ENCODE measurements at places on chromosomes 12 and 14.

- no peak for DNase-seq
These were observed 32.0 kb downstream of the DAO start for GRCh38 chr12:108911915-108912314.

GRCh38 chr12:7485095-7485494, 18.5 kb downstream of the CD163 start:
- DNase-seq, result no peak

- no peak for DNase-seq
These were observed 631.1 kb upstream of the TMEM132C start for GRCh38 chr12:127635838-127636237.

DNA sequence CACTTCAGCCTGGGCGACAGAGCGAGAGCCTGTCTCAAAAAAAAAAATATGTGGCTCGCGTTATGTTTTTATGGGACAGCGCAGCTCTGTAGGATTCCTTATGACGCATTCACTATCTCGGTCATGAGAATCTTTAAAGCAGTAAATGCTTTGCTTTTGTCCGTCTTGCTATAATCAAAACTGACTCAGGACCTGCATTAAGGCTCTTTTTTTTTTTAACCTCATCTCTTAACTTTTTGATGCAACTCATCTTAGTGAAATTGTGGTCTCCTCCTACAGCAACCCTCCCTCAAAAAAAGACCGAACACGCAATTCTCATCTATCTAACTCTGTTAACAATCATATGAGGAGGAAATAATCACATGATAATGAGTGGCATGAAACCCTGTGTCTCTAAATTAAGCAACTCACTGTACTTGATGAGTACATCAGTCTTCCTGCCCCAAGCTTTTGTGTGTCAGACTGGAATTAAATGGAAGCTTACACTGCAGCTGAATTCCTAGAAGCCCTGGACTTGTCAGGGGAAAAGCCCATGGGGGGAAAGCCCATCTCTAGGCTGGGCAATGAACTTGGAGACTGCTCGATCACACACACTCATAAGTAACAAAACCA, 4.3 kb downstream of the P2RX4 start:
- DNase-seq, result no peak

DNA sequence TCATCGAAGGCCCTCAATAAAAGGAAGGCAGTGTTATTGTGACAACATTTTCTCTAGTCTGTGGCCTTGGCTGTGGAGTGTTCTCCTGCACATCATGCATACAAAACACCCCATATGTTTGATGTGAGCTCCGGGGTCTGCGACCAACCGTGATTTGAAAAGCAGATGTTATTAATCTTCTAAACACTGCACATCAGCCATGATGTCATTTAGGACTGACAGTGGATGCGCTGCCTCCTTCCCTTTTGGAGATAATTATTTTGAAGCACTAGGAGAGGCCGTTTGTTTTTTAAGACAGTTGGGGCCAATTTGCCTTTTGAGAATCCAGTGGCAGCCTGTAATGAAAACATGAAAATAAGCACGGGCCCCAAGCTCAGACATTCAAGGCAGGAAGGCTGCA, 1041.6 kb downstream of the BCL11B start:
- DNase-seq, result no peak

GRCh38 chr12:95339086-95339788, 121.6 kb downstream of the VEZT start:
- no peak for DNase-seq

GRCh38 chr12:26847431-26847830, 14.4 kb upstream of the ITPR2 start:
- DNase-seq, result no peak

- DNase-seq, result peak; percentile 14
These were observed 530 bp downstream of the ARL1 start for GRCh38 chr12:101407049-101407435.

GRCh38 chr14:93619176-93619793, 169.0 kb downstream of the PRIMA1 start:
- peak; percentile 58 for DNase-seq

DNA sequence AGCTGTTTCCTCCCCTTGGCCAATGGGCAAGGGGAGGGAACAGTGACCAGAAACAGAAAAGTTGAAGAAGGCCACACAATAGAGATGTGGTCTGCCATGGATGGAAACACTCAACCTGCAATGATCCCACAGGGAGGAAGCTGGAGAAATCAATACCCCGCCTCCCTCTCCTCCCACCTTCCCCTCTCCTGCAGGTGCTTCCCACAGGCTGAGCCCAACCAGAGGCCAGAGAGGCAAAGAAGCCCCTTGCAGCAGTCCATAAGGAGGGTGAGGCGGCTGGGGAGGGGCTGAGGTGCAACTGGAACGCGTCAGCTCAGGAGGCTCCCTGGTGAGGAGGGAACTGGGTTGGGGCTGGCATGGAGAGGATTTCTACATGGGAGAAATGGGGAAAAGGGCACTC, 84.0 kb downstream of the RNF34 start:
- no peak for DNase-seq

DNA sequence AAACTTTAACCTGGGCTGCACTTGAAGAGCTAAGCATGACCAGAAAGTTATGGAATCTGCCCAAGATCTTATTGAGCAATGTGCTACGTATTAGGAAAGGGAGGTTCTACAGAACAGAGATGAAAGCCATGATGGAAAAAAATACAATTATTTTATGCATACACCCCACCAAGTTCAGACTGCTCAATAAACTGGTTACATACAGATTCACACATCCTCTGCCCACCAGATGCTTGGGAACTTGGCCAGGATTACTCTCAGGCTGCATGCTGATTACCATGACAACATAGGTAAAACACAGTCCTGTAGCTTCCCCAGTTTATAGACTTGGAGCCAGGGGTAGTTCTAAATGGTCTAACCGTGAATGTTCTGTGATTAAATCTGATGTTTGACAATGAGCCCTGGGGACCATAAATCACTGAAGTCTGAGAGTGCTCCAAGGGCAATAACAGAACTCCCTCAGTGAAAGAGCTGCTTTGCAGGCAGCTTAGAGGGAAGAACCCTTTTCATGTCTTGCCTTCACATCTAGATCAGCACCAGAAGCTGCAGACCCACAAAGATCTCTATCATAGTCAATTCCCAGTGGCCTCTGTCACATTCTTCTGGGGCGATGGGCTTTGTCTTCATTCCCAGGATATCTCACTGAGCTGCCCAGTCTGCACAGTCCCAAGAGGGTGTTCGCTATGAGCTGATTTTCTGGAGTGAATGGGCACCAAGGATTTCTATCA, 232.2 kb downstream of the EMP1 start:
- no peak for DNase-seq

DNA sequence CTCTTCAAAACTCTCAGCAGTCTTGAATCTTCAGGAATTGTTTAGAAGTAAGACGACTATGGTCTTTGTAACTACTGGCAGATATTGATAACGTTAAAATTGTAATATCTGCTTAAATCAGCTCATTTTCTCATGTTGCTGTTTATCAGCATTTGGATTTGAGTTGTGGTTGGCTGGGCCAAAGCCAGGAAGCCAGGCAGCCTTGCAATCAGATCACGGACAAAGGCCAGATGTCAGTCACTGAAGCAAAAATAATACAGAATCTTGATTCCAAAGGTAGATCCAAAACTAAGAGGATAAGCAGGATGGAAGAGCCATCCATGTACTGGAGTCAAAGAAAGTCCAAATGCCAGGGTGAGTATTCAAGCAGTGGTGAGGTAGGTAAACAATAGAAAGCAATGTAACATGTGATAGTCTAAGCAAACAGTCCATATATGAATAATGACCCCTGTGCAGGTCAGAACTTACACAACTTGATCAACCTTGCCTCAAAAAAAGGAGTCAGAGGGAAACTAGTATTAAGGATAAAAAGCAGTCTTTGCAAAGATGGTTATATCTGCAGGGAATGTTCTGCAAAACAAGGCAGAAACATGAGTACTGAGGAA, 95.8 kb upstream of the RAP1B start:
- no peak for DNase-seq

DNA sequence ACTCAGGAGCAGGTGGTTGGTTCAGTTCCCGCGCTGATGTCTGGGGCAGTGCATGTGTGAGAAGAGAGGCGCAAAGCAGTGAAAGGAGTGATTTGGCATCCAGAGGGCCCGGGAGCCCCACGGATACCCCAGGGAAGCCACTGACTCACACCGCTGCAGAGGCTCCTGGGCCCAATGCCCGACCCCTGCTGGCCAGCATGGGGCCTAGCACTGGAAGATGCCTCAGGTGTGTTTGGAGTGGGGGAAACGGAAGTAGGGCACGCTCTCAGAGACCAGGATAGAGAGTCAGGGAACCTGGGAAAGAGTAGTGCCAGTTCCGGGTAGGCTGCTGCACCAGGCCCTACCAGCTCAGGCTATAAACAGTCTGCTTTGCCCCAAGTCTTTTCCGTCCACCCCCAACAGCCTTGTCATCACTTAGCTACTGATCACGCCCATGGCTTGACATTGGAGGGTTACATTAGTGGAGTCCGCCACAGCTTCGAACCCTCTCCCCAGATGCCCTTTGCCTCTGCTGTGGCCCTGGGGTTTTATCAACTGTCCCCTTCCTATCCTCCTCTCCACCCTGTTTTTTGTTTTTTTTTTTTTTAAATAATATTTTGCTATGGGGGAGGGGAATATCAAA, 9.5 kb upstream of the CSAD start:
- peak; percentile 68 for DNase-seq

DNA sequence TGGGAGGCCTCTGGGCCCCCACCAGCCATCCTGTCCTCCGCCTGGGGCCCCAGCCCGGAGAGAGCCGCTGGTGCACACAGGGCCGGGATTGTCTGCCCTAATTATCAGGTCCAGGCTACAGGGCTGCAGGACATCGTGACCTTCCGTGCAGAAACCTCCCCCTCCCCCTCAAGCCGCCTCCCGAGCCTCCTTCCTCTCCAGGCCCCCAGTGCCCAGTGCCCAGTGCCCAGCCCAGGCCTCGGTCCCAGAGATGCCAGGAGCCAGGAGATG, 729 bp upstream of the GAPDH start:
- DNase-seq, result no peak

Measured in GM13976 (cell line).